Effector memory CD8-positive, alpha-beta T cell (primary cell): ENCODE measurements at places on chromosomes 4 and X.

DNA sequence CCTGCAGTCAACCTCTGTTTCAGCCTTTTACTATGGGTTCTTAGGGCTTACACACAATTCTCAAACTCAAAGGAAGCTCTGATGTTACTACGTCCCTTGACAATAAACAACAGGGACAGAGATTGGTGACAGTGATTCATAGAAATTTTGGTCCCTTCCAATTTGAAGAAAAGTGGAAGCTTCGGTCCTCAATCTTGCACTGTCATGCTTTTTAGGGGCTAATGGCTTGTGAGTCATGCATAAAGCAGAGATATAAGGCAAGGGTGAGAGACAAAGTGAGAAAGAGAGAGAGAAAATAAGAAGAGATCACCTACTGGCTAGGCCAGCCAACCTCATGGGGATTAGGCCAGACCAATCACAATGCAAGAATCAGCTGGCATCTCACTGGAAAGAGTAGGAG is 63.2 kb upstream of the STARD8 start:
- no peak overlapping the region for H3K27ac ChIP-seq
- no peaks in the 10 kb centered on the region for H3K27me3 ChIP-seq
- no peak for DNase-seq
- H3K4me3 ChIP-seq = no peak overlapping the region

GRCh38 chr4:72505314-72505744 is 63.7 kb downstream of the ADAMTS3 start:
- no peak overlapping the region for H3K4me3 ChIP-seq
- H3K4me1 ChIP-seq = no peaks in the 10 kb centered on the region
- H3K27ac ChIP-seq = no peak overlapping the region
- no peaks in the 10 kb centered on the region for H3K36me3 ChIP-seq

DNA sequence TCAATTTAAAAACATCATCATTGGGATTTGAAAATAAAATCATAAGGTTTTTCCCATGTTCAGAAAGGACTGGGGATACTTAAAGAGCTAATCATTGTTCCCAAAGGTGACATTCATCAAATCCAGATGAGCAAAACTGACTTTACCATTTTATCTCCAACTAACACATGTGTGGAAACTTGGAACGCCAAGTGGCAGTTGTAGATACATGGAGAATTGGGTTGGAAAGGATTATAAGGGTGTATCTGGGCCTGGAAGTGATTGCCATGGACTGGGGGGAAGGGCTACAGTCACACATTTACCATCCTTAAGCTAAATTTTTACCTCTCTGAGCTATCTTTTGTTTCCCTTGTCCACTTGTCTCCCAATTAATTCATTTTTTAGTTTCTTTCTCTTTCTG is 203.4 kb downstream of the SLC39A8 start:
- H3K27me3 ChIP-seq = peaks cover 12% of the 10 kb centered on the region
- no peak for DNase-seq
- H3K4me3 ChIP-seq = no peak overlapping the region
- H3K27ac ChIP-seq = no peak overlapping the region
- no peaks in the 10 kb centered on the region for H3K4me1 ChIP-seq

GRCh38 chr4:41425650-41426049 is 112.3 kb upstream of the LIMCH1 start:
- H3K27me3 ChIP-seq = no peaks in the 10 kb centered on the region
- no peaks in the 10 kb centered on the region for H3K36me3 ChIP-seq
- no peak overlapping the region for H3K4me3 ChIP-seq
- H3K4me1 ChIP-seq = no peaks in the 10 kb centered on the region
- no peak for DNase-seq

DNA sequence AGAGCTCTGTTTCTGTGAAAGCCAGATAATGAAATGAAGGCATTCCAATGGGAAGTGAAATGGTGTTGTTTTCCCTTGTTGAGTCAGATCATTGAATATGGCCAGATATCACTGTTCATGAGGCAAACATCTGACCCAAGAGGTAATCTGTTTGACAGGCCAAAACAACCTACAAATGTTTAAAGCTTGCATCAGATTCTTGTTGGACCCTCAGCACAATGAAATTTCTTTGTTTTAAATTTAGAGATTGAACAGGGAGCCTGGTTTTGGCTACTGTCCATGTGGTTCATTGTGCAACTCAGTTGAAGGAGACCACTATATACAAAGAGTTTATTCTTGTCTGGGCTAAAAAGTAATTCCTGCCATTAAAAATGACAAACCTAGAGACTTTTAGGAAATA is 159.1 kb downstream of the AFF2 start:
- H3K4me1 ChIP-seq = no peaks in the 10 kb centered on the region
- H3K27me3 ChIP-seq = no peaks in the 10 kb centered on the region
- H3K36me3 ChIP-seq = no peaks in the 10 kb centered on the region
- no peak overlapping the region for H3K27ac ChIP-seq
- DNase-seq = no peak

- H3K4me3 ChIP-seq = no peak overlapping the region
- H3K27ac ChIP-seq = no peak overlapping the region
- H3K4me1 ChIP-seq = no peaks in the 10 kb centered on the region
- DNase-seq = no peak
- H3K27me3 ChIP-seq = peaks cover 10% of the 10 kb centered on the region
- no peaks in the 10 kb centered on the region for H3K36me3 ChIP-seq
Observed at GRCh38 chr4:8610858-8611616, 18.5 kb downstream of the CPZ start.

DNA sequence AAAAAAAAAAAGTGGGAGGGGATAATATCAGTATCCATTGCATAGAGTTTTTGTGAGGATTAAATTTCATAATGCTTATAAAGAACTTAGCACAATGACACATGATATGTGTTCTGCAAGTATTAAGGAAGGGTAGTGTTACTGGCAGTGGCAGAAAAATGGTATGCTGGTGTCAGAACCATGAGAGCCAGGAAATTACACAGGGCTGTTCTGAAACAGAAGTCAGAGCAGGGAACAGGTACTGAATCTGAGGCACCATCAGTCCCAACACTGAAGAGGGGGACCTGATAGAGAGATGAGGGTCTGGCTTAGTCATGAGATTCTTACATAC is 601.1 kb upstream of the GRIA3 start:
- no peak overlapping the region for H3K27ac ChIP-seq
- H3K4me3 ChIP-seq = no peak overlapping the region
- H3K36me3 ChIP-seq = no peaks in the 10 kb centered on the region

DNA sequence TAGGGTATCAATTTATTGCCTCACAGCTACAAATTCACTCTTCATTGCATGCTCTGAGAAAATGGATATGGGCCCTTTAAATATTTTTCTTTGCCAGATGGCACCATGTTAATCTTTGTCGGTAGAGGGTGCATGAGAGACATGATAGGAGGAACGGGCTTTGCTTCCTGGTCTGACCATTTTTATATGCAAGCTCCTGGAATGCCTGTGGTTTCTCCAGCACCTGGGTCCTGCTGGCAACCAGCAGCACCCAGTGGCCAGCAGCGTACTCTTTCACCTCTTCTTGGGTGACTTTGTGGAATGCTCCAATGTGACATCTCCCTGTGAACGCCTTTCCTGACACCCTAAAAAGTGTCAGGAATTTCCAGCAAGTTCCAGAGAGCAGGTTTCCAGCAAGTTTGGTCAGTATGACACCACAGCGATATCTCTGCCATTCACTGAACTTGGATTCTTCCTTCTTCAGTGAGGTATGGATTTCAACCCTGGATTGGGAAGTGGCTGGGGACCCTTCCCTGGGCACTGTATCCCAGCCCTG is 140.3 kb upstream of the PGRMC2 start:
- H3K4me1 ChIP-seq = no peaks in the 10 kb centered on the region
- H3K27ac ChIP-seq = no peak overlapping the region
- no peaks in the 10 kb centered on the region for H3K36me3 ChIP-seq
- no peak overlapping the region for H3K4me3 ChIP-seq
- H3K27me3 ChIP-seq = peaks cover 9% of the 10 kb centered on the region

DNA sequence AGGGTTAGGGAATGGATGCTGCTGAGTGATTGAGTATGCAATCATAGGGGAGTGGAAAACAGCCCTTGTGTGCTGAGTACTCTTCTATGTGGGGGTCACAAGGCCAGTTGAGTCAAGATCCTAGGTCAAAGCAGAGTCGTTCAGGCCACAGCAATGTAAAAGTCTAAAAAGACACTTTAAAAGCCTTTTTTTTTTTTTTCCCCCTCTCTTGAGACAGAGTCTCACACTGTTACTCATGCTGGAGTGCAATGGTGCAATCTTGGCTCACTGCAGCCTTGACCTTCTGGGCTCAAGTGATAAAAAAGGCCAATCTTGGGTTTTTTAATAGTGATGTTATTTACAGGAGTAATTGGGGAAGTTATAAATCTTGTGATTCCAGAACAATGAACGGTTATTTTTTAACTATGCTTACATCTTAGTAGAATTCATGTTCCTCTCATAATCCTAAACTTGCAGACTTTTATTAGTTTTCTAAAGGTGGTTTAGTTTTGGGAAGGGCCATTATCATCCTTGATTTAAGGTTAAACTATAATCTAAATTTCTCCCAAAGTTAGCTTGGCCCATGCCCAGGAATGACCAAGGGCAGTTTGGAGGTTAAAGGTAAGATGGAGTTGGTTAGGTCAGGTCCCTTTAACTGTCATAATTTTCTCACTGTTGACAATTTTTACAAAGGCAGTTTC is 82.2 kb upstream of the BMP2K start:
- DNase-seq = no peak
- no peak overlapping the region for H3K4me3 ChIP-seq
- H3K27ac ChIP-seq = no peak overlapping the region
- H3K27me3 ChIP-seq = peaks cover 17% of the 10 kb centered on the region

- DNase-seq = no peak
- H3K4me1 ChIP-seq = peaks cover 33% of the 10 kb centered on the region
- H3K27ac ChIP-seq = peak overlapping the region; percentile 98
- H3K27me3 ChIP-seq = no peaks in the 10 kb centered on the region
Observed at GRCh38 chr4:121800638-121800960, 524 bp upstream of the EXOSC9 start.

- no peaks in the 10 kb centered on the region for H3K27me3 ChIP-seq
- H3K36me3 ChIP-seq = peaks cover 54% of the 10 kb centered on the region
- H3K4me1 ChIP-seq = peaks cover 5% of the 10 kb centered on the region
- H3K27ac ChIP-seq = peak overlapping the region; percentile 95
Observed at GRCh38 chrX:48573690-48574269, 504 bp upstream of the RBM3 start.

DNA sequence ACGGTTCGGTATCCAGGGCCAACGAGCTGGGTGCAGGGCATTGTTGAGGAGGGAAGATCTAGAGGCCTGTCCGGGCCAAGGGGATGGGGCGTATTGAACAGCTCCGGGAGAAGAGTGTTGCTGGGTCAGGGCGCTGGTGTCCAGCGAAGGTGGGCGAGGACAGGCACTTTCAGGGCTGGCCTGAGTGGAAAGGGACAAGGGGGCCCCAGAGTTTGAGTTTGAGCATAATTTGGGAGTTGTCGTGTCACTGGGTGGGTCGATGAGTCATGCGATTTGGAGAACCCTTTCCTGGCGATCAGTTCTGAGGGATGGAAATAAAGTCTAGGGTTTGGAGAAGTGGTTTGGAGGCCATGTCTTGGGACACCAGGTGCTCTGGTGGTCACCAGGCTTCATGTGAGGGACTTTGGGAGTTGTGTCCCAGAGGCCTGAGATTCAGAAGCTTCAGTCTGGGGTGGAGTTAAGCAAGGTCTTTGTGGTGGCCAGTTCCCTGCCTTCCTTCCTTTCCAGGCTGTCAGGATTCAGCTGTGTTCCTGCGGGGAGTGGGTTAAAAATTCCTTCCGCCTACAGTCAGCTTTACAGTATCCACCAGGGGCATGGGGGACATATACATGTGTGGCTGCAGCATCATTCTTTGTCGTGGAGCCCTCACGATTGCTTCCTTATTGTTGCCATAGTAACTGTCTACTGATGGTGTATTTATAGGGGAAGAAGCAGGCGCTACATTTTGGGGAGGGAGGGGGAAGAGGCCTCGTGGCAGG is 504 bp downstream of the PRRG3 start:
- H3K27me3 ChIP-seq = peaks cover 11% of the 10 kb centered on the region
- no peak overlapping the region for H3K27ac ChIP-seq
- H3K36me3 ChIP-seq = peaks cover 2% of the 10 kb centered on the region
- no peaks in the 10 kb centered on the region for H3K4me1 ChIP-seq
- H3K4me3 ChIP-seq = no peak overlapping the region

DNA sequence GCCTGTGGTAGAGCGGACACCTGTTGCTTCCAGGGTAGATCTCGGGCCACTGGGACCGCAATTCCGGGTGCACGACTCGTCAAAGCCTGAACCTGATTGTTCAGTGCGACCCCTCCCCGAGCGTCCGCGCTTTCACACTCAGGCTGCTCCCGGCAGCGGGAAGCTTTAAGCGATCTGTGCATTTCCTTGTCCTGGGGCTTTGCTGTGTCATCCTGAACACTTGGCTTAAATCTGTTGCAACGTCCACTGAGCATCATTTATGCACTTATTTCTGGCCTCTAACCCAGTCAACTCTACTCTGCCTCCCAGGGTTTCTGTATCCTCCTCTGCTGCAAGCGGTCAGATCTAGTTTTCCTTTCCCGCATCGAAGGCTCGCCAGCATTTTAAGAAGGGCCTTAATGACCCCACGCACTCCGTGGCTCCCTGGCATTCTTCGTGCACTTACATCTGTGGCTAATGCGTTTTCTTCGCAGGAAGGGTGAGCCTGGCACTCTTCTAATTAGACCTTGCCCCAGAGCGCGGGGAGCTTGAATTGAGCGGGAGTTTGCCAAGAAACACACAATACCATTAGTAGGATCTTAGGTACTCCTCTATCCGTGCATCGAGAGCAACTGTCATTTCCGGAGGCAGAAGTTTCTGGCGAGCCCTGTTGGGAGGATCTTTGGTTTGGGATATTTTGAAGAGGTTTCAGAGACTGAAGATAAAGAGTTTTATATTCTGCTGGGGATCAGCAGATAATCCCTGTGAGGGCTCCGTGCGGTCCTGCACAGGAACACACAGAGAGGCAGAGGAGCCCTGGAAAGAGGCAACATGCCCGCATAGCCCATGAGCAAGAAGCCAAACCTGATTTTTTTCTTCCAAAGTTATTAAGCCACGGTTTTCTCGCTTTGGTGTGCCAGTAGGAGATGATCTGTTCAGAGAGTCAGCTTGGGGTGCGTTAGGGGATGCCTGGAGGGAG is 654 bp upstream of the DDIT4L start:
- H3K4me1 ChIP-seq = peaks cover 8% of the 10 kb centered on the region
- DNase-seq = no peak
- H3K36me3 ChIP-seq = peaks cover 2% of the 10 kb centered on the region
- H3K27ac ChIP-seq = peak overlapping the region; percentile 39
- peak overlapping the region; percentile 79 for H3K4me3 ChIP-seq
- peaks cover 24% of the 10 kb centered on the region for H3K27me3 ChIP-seq

DNA sequence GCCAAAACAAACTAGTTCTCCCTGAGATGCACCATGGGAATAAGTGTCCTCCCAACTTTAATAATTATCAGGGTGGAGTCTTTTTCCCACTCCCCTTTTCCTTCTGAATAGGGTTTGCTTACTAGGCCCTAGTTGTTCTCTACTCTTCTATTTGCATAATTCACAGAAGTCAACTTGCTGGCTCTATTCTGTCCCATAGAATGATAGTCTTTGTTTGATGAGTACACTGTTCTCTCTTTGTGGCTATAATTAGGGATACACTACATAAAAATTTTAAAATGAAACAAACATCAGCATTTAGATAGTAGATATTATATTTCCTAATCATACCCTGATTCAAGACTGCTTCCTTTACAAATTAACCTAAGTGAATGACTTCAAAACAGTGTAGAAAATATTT is 10.3 kb downstream of the PDHA2 start:
- DNase-seq = no peak
- H3K36me3 ChIP-seq = no peaks in the 10 kb centered on the region
- H3K4me1 ChIP-seq = no peaks in the 10 kb centered on the region
- H3K27ac ChIP-seq = no peak overlapping the region
